AG10803 (cell line): ENCODE measurements at places on chromosomes 13 and 19.
A peak's percentile ranks its signal among the peaks of the same experiment; 100 is the strongest.

DNA sequence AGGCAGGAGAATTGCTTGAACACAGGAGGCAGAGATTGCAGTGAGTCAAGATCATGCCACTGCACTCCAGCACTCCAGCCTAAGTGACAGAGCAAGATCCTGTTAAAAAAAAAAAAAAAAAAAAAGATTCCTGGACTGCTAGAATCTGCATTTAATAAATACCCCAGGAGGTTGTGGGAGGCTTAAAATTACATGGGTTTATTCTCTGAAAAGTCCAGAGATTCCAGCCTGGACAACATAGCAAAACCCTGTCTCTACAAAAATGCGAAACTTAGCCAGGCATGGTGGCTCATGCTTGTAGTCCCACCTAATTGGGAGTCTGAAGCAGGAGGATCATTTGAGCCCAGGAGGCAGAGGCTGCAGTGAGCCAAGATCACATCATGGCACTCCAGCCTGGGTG is 9.5 kb upstream of the SLC1A5 start:
- no peak for DNase-seq

- no peak for DNase-seq
Observed at GRCh38 chr13:110099922-110100321, 207.0 kb downstream of the COL4A1 start.

- DNase-seq: no peak
Observed at GRCh38 chr13:32636711-32637110, 50.5 kb downstream of the PDS5B start.

- DNase-seq: no peak
Observed at GRCh38 chr13:102970542-102970941, 95.7 kb downstream of the SLC10A2 start.

DNA sequence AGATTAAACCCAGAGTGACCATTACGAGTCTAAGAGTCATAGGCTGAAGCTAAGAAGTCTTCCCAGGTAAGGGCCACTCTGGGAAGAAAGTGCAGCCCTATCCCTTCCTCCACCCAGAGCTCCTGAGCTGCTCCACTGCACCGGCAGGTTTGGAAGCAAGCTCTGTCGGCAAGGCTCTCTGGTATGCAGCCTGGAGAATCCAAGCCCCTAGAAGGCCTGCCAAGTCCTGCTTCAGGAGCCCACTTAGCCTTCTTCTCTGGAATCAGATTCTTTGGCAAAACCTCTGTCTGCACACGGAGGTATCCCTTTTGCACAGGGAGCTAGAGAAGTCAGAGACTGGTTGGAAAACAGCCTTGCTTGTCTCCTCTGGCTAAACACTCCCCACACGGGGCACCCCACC is 58.5 kb downstream of the CEBPG start:
- DNase-seq: no peak

GRCh38 chr13:77866971-77867370 is 51.7 kb downstream of the EDNRB start:
- DNase-seq: no peak

GRCh38 chr13:89199138-89199537 is 1528.0 kb downstream of the SLITRK5 start:
- DNase-seq: no peak

DNA sequence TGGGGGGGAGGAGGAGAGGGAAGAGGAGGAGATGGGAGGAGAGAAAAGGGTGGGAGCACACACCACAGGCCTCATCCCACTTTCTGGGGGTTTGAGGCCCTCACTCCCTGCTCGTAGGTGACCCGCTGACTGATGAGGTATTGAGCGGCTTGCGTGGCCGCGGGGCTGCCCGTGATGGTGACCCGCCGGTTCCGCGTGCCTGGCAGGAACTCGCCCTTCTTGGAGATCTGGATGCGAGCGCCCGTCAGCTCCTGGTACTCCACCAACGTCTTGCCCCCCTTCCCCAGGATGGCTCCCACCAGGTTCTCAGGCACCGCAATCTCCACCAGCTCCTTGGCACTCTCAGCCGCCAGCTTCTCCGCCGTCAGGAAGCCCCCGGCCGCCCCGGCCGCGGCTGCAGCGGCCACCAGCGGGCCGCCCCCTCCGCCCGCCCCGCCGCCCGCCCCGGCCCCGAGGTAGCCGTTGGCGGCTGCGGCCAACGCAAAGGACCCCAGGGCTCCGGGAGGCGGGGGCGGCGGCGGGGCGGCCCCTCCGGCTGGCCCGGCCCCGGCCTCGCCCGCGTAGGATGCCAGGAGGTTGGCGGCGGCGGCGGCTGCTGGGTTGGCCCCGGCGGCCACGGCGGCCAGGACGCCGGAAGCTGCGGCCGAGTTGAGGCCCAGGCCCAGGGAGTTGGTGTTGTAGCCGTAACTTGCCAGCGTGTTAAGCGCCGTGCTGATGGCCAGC is 25.4 kb upstream of the NANOS2 start:
- no peak for DNase-seq

- peak; percentile 98 for DNase-seq
Observed at GRCh38 chr19:8423817-8424223, 10.7 kb downstream of the MARCHF2 start.

GRCh38 chr19:13007292-13008045 is 12.2 kb downstream of the NFIX start:
- peak; percentile 69 for DNase-seq

- DNase-seq: peak; percentile 73
Observed at GRCh38 chr19:5091018-5091683, 122.2 kb downstream of the KDM4B start.

DNA sequence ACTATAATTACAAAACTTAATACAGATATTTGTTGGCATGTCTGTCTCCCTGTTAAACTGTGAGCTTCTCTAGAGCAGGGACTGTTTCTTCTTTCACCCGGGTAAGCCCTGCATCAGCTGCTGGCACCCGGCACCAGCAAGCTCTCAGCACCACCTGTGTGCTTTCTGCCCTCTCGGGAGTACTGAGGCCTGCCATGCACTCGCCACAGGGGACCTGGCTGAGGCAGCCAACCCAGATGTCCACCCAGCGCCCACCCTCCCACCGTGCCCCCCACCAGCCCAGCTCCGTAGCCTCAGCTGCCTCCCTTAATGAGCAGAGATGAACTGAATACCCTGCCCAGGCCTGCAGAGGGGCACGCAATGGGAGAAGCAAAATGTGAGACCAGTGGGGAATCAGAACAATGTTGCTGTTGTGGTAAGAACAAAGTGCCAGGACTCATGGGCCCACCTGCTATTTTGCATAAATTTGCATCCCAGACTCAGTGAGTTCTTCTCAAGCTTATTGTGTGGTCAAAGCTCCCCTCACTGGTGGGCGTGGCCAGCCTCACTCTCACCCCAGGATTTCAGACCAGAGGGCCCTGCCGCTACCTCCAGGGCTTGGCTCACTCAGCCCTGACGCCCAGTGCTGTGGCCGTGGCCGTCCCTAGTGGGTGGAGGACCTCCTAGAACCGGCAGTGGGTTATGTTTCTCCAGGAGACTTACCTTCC is 14.6 kb upstream of the SERPINE3 start:
- DNase-seq: no peak

- DNase-seq: peak; percentile 94
Observed at GRCh38 chr13:30341815-30342570, 34.6 kb upstream of the KATNAL1 start.

GRCh38 chr13:66207610-66208009 is 1022.5 kb downstream of the PCDH9 start:
- no peak for DNase-seq

DNA sequence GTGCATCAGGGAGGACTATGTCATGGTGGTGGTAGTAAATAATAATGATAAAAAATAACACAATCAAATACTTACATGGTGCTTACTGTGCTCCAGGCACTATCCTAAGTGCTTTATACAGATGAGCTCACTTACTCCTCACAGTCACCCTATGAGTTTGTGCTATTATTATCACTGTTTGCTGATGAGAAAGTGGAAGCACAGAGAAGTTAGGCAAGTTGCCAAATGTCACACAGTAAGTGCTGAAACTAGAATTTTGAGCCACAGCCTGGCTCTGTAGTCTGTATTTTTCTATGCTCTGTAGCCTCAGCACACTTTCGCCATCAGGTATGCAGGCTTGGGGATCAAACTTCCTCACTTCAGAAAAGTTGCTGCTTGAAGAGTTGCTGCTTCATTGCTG is 46.6 kb downstream of the HTR2A start:
- DNase-seq: no peak

GRCh38 chr19:41269571-41269970 is 5.4 kb downstream of the HNRNPUL1 start:
- no peak for DNase-seq
